ENCODE measurements at places on chromosomes 5 and 9.

GRCh38 chr9:125789196-125789595 is 42.0 kb downstream of the PBX3 start:
- DNase-seq, result no peak

- DNase-seq, result no peak
Observed at GRCh38 chr5:170527991-170528390, 24.2 kb downstream of the KCNIP1 start.

- DNase-seq, result no peak
Observed at GRCh38 chr5:154159343-154159742, 31.2 kb upstream of the GALNT10 start.

- no peak for DNase-seq
Observed at GRCh38 chr5:103033696-103034095, 86.2 kb downstream of the GIN1 start.

DNA sequence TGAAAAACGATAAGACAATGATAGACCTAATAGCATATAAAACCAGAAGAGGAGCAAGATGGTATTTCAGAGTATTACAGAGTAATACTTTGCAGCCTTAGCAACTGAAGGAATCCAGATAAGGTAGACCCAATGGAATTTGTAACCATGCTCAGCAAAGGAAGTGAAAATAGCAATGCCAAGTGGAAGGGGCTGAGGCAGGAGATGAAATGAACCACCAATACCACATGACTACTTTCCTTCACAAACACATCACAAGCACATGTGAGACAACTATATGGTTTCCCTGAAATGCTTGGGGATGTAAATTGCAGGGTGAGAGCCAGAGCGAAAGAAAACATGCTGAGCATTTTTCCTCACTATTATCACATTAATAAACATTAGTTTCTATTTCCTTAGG is 79.8 kb upstream of the MELK start:
- no peak for DNase-seq

GRCh38 chr5:88727705-88728313 is 155.2 kb downstream of the MEF2C start:
- no peak for DNase-seq

DNA sequence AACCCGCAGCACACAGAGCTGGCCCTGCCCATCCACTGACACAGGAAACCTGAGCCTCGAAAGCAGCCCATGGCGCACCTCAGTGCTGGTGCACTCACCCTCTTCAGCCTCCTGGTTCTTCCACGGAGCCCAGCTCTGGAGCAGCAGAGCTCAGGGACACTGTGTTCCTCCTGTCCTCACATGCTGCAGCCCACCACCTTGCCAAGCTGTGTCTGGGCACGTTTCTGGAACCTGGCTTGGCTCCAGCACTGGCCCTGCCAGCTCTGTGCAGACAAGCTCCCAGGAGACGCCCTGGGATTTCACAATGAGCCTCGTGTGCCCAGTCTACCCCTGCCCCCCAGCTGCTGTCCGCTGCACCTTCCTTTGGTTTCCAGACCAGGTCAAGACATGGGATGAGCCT is 119.5 kb downstream of the SYK start:
- no peak for DNase-seq

- no peak for DNase-seq
Observed at GRCh38 chr9:114499941-114500696, 5.2 kb downstream of the WHRN start.

DNA sequence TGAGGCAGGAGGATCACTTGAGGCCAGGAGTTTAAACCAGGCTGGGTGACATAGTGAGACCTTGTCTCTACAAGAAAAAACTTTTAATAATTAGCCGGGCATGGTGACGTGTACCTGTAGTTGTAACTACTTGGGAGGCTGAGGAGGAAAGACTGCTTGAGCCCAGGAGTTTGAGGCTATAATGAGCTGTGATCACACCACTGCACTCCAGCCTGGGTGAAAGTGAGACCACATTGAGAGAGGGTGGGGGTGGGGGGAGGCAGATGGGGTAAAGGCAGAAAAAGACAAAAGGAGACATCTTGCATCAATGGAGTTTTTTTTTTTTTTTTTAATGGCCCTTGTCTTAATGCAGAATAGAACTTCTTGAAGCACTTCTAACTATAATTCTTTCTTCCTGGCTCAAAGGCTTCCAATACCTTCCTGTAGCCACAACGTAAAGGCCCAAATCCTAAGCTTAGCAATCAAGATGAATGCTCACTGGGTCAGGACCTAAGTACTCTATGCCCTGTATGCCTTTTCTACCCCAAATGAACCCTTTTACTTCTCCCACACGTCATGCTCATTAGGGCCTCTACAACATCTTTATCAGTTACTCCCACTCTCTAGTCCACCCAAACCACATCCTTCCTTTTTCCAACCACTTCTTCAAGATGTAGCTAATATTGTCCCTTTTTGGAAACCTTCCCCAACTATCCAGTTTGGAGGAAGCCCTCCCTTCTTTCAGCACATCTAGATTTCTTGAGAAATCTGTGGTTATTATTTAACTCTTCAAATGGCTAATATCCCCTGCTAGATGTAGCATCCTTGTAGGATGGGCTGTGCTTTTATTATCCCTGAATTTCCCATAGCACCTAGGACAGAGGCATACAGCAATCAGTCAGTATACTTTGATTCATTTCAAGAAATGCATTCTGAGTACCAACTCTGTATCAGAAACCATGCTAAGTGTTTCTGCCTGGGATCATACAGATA is 40.8 kb downstream of the CSF2 start:
- no peak for DNase-seq

DNA sequence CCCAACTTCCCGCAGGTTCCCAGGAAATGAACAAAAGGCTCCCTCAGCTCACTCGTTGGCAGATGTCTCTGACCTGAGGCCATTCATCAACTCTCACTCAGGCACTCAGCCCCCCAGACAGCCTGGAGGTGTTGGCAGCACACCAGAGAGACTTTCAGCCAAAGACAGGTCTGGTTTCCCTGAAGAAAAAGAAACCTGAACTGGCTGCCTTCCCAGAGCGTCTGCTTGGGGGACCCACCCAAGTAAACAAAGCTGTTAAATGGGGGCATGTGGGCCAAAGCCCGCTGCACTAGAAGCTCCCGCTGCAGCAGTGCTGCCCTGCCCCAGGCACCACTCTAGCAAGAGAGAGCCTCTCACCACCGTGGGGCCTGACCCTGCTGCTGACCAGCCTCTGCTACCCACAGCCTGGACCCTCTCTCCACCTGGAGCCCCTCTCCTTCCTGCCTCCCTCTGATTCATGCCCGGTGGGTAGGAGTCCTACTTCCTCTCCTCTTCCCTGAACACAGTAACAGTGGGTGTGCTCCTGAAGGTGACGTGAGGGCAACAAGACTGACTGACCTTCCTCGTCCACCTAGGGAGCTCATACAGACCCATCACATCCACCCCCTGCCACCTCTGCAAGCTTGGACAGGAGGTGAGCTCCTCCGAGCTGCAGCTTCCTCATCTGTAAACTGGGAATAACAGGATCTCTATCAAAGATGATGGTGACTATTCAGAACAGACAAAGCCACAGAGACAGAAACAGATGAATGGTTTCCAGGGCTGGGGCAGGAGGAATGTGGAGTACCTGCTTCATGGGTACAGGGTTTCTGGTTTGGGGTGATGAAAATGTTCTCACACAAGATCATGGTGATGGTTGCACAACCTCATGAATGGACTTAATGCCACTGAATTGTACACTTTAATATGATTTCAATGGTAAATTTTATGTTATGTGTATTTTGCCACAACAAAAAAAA is 31.0 kb upstream of the GABRP start:
- no peak for DNase-seq

- no peak for DNase-seq
Observed at GRCh38 chr5:154285661-154286408, 95.3 kb downstream of the GALNT10 start.

DNA sequence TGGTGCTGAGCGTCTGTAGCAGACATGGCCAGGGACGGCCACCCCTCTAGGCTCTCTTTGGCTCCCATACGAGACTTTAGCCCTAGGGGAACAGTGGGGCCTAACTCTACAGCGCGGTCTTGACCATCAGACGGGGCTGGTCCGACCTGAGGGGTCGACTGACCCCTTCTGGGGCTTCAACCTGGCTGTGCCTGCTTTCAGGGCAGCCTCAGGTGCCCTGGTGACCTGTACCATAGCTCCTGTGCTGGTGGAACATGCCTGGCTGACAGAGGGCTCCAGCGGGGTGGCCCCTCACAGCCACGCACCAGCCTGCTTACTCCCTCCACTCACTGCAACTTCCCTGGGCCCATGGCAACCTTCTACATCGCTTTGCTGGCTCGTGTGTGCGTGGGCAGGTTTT is 423.4 kb upstream of the SEMA6A start:
- DNase-seq, result no peak

DNA sequence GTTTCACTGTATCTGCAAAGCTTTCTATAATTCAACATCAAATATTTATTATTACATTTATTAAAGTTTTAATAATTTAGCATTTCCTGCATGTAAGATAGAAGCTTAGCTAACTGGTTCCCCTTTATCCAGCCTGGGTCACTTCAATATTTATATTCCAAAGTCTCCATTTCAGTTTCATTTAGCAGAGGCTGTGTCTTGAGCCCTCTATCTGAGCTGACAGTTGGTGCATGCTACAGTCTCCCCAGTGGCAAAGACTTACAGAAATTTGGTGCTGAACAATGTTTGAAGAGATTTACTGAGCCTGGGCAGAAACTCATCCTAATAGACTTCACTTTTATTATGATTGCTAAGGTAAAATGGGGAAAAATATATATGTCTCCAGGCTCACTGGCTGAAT is 279.1 kb downstream of the TRIM32 start:
- no peak for DNase-seq

- DNase-seq, result no peak
Observed at GRCh38 chr5:168372356-168372946, 81.0 kb downstream of the WWC1 start.

DNA sequence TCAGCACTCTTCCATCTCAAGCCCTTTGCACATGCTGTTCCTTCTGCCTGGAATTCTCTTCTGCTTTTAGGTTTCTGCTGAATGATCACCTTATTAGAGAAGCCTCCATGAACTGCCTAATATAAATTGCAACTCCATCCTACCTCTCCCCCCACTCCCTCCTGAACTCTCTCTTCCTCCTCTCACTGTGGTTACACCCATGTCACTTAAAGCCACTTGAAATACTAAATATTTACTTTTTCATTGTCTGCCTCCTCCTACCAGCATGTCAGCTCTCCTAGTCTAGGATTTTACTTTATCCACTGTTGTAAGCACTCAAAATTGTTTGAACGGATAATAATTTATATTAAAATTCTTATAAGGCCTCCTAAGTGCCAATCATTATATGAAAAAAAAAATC is 43.8 kb downstream of the ACTL7B start:
- no peak for DNase-seq

DNA sequence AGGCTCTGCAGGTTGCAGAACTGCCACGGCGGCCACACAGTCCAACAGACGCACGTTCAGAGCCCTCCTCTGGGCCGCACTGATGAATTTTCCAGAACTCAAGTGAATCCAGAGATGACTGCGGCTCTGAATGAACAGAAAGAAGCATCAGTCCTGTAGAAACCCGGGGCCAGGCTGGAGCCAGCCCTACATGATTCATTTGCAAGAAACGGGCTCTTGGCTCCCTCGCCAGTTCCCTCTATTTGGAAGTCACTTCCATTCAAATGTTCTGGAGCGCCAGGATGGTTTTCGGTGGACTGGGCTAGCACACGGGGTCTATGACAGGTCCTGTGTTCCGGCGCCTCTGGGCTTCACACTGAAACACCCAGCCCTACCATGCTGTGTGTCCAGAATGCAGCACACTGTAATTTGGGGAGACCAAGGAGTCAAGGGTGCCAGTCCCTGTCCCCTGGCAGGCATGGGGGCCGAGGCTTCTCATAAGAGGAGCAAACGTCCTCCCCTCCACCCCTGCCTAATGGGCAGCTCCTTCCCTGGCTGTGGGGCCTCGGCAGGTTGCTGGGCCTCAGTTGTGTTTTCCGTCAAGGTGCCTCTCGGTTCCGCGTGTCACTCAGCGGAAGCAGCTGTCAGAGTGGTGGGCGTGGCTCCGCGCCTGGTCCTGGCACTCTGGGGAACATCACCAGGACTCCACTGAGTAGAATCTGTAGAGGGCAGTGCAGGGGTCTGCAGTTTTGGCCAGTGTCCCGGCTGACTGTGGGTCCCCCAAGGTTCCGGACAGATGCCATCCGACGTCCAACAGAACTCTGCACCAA is 18.1 kb upstream of the COL5A1 start:
- DNase-seq, result no peak

- no peak for DNase-seq
Observed at GRCh38 chr5:143701493-143701892, 110.5 kb upstream of the HMHB1 start.

- DNase-seq, result no peak
Observed at GRCh38 chr5:113354055-113354454, 80.7 kb downstream of the TSSK1B start.

- DNase-seq, result no peak
Observed at GRCh38 chr5:86008293-86008692, 609.4 kb upstream of the COX7C start.

DNA sequence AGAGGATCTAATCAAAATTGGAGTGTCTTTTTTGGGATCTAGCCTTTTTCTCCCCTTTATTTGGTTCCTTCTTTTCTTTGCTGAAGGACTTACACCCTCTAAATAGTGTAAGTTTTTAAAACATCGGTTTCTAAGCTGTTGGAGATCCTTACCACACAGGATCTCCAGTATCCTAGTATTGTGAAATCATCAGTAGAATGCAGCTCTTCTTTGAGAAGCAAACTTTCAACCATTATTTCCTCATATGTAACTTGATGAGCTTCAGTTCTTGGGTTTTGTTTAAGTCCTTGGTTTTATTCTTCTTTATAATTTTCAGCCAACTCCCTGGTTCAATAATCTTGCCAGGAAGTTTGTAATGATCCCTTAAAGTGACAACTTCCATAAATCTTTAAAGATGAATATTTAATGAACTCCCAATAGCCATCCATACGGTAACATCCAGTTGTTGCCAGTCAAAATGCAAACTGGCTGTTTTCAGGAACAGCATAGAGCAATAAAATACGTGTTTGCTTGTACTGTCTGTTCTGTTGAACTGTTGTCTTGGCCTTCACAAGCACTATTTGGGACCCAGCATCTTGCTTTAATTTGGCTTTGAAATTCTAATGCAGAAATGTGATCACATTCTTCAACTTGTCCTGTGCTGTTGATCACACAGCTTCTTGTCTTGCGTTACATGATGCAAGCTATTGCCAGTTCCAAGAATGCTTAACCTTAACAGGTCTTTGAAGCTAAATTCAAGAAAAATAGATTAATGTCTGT is 34.8 kb upstream of the TTC23L start:
- no peak for DNase-seq

GRCh38 chr9:11158676-11159075 is 545.9 kb upstream of the PTPRD start:
- no peak for DNase-seq

All from stimulated activated CD4-positive, alpha-beta T cell treated with anti-CD3 and anti-CD28 coated beads, TNF-alpha, amount 100 ng/mL, for 48 hours (primary cell).